Germinal center (tissue), 1 donor: ENCODE measurements at places on chromosomes 5 and 9.

- DNase-seq, result no peak
Measured at GRCh38 chr9:130060296-130060695, 6.6 kb downstream of the GPR107 start.

- no peak for DNase-seq
Measured at GRCh38 chr9:76873056-76873792, 32.7 kb downstream of the PRUNE2 start.

DNA sequence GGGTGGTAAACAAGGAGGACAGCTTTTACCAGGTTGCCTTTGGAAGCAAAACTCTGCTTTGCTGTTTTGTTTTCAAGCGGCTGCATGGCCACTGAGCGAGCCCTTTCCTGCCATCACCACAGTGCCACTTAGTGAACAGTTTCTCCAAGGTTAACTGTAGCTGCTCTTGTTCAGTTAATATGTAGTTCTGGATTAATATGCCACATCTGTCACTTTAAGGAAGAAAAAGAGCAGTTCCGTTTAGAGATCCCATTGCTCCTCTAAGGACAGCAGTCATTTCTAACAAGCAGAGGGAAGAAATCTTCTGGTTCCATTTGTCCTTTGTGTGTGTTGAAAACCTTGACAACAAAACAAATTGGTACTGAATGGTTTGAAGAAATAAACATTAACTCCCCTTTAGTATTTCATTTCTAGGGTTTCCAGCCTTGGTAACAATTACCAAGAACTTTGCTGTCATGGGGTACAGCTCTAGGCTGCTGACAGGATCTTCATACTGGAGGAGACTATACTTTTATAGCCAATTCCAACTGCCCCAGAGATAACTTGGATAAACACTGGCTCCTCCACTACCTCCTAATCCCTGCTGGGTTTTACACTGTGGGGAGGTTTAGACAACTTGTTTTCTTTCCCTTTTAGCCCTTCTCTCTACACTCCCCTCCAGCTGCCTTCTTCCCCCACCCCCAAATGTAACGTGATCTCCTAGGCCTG is 10.3 kb upstream of the ABL1 start:
- DNase-seq, result no peak

GRCh38 chr5:168261227-168261571 is 30.2 kb upstream of the WWC1 start:
- DNase-seq, result no peak
